CD4-positive, alpha-beta T cell treated with Interleukin-17A for 1 hour (primary cell): ENCODE measurements at places on chromosomes 5 and 9.

- no peak for DNase-seq
These were observed 72.7 kb upstream of the RNU6ATAC start for GRCh38 chr9:134236935-134237629.

DNA sequence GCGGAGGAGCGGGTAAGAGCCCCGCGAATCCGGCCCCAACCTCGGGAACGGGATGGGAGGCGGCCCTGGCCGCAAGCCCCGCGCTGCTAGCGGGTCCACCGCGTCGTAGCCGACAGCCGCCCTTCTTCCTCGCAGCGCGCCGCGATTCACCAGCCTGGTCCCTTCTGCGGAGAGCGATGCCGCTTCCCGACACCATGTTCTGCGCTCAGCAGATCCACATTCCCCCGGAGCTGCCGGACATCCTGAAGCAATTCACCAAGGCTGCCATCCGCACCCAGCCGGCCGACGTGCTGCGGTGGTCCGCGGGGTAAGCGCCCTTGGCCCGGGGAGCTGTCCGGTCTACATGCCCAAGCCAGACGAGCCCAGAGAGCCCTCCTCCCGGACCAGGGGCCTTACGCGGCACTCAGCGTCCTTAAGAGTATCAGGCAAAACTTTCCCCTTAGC, 335 bp downstream of the ROPN1L start:
- DNase-seq = no peak

GRCh38 chr5:38715696-38716095, 130.1 kb upstream of the OSMR start:
- no peak for DNase-seq

- no peak for DNase-seq
These were observed 297.6 kb downstream of the NTRK2 start for GRCh38 chr9:84966876-84967830.

DNA sequence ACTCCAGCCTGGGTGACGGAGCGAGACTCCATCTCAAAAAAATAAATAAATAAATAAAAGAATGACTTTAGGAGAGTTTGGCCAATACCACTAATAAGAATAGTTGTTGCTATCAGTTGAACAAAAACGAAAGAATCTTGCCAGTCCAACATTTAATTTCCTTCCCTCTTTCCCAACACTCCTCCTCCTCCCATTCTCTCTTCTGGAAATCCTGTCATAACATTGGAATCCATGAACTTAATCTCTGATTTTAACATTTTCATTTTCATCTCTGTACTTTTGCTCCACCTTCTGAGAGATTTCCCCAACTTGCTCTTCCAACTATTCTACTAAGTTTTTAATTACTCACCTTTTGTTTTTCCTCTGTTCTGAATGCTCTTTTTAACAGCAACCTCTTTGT, 42.8 kb upstream of the CDK20 start:
- no peak for DNase-seq

GRCh38 chr5:10949856-10950630, 189.0 kb upstream of the DAP start:
- no peak for DNase-seq

- DNase-seq = no peak
These were observed 402.9 kb upstream of the CLINT1 start for GRCh38 chr5:158261674-158262367.

GRCh38 chr5:105230516-105231157, 1668.0 kb upstream of the NUDT12 start:
- DNase-seq = no peak

DNA sequence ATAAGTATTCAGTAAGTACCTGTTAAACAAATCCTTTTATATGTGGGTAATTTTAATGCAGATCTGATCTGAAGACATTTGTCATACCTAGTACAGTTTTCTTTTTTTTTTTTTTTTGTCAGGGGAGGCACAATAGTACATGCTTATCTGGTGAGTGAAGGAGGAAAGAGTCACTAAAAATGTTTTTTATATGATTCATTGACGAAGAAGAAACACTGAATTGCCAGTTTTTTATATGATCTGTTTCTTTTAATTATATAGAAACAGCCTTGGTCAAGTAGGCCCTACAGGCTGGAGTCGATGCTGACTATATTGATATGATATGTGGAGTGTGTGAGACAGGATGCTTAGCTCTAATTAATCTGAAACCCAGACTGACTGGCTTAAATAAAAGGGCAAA, 315.2 kb downstream of the PSAT1 start:
- DNase-seq = no peak

DNA sequence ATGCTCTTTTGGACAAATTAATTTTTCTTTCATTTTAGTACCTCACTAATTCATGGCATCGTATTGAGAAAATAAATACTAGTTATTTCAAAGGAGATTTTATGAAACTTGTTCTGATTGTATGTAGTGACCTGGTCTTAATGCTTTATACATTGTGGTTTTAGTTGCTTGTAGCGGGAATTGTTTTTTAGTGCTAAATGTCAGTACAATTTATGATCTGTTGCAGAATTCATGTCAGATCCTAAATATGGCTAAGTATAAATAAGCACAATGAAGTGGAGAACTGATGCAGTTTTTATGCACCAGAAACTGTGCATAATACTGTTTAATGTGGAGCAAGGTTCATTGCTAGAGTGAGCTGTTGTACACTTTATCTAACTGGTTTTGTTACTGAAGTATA, 308.8 kb downstream of the PJA2 start:
- DNase-seq = no peak

- DNase-seq = no peak
These were observed 13.5 kb upstream of the IQGAP2 start for GRCh38 chr5:76389513-76390154.

- DNase-seq = no peak
These were observed 30.4 kb downstream of the SEMA5A start for GRCh38 chr5:9515436-9515835.

GRCh38 chr5:95020345-95020744, 264.5 kb downstream of the MCTP1 start:
- DNase-seq = no peak

DNA sequence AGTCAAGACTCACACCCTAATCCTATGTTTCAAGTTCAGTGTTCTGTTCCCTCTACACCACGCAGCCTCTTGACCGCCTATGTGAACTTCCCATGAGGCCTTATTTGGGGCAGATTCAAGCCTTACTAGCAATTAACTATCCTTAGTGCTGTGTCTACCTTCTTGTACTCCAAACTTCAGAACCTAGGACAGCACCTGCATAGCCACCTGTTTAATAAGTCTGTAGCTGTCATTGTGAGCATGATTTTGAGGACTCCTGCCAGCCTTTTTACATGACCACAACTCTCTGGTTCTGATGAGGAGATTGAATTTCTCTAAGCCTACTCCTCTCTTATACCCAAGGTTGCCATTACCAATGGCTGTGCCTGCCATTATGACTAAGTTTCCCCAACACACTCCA, 50.8 kb upstream of the PCSK1 start:
- no peak for DNase-seq

- no peak for DNase-seq
These were observed 162.2 kb downstream of the OXCT1 start for GRCh38 chr5:41707853-41708603.
